T47D (cell line): ENCODE measurements at places on chromosomes 4 and X.

- no peak for DNase-seq
These were observed 64.2 kb upstream of the TRPC5OS start for GRCh38 chrX:111811831-111812230.

DNA sequence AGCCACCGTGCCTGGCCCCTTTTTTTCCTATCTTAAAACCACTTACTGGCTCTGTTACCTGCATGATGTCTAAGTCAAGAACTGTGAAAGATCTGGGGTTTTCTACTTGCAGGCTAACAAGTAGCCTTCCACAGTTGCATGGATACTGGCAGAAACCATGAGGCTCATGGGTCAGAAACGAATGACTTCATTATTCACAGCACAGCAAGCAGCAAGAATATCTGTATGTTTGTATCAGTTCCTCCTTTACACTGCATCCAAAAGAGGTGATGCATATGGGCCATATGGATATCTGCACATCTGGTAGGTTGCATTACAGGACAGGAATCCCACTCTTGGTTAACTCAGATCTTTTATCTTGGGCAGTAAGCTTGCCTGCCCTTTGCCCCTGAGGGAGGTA, 154.9 kb upstream of the NUDT6 start:
- DNase-seq = no peak

DNA sequence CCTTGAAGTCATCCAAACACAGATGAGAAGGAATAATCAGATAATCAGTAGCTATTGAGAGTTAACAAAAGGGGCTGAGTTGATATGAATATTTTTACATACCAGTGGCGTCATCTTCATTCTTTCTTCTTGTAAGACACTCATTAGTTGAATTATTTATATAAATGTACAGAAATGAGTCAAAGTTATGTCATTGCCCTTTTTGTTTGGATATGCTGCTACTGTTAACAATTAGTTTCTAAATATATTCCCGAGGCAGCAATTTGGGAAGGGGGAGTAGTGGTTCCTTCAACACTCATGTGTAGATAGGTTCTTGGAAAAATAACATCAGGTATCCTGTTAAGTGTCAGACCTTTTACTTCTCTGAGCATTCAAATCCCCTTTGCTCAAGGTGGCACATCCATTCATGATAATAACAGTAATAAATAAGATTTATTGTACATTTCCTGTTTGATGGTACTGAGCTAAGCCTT, 436.6 kb downstream of the SPRY1 start:
- no peak for DNase-seq

GRCh38 chrX:84830836-84831235, 172.8 kb upstream of the APOOL start:
- DNase-seq = no peak

DNA sequence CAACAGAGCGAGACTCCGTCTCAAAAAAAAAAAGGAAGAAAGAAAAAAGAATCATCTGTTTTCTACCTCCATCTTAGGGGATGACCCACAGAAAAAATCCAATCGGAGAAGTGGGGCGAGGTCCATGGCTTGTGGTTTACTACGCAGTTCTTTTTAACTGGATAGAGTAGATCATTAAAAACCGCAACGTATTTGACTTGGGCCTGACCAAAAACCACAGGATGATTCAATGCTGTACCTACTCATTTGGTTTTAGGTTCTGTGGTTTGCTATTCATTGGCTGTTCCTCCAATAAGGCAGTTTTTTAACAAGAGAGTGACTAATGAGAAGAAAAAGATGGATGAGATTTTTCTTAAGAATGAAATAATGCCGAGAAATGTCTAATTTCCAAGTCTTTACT, 83.7 kb downstream of the FREM3 start:
- no peak for DNase-seq

GRCh38 chr4:126627255-126627654, 1005.5 kb upstream of the INTU start:
- DNase-seq = peak; percentile 3

- DNase-seq = no peak
These were observed 452.2 kb upstream of the FTHL17 start for GRCh38 chrX:31523884-31524536.

DNA sequence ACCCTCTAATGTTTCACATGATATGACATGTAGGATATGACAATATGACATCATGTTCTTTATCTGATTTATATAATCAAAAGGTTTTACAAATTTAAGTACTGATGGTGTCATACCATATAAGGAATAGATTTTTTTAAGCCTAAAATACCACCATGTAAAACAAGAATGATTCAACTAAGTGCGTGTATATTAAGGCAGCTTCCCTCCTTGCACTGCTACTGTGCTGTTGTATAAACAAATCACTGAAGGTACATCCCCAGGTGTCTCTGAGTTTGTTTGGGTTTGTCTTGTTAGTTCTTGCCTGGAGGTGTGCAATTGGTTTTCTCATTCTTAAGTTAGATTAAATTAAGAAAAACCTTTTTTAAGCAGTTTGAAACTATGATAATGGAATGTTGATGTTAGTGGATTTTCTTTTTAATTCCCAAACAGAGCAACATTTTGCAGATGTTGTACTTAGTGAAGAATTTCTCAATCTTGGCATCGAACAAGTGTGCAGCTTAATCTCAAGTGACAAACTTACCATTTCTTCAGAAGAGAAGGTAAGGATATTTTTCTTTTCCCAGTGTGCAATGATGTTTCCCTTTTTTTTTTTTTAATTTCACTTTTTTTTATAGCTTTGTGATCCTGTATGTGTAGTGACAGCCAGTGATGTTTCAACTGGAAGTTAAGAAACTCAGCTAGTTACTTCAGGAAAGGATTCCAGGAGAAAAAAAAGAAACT, 33.4 kb upstream of the MSMO1 start:
- DNase-seq = no peak

DNA sequence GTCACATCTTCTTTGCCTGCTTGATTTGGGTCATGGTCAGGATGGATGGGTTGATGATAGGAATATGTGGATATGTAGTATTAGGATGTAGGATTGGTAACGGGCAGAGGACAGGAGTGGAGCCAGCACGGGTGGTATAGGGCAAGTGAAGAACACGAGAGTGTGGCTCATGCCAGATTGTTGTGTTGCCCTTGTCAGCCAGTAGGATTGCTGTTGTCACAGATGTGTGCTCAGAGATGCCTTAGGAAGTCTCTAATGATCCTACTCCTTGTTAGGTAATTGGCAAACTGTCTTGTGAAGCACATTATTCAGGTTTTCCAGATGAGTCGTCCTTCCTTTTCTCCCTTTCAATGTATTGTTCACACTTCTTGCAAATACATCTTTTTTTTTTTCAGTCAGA, 5.5 kb downstream of the ATP10D start:
- DNase-seq = peak; percentile 39

DNA sequence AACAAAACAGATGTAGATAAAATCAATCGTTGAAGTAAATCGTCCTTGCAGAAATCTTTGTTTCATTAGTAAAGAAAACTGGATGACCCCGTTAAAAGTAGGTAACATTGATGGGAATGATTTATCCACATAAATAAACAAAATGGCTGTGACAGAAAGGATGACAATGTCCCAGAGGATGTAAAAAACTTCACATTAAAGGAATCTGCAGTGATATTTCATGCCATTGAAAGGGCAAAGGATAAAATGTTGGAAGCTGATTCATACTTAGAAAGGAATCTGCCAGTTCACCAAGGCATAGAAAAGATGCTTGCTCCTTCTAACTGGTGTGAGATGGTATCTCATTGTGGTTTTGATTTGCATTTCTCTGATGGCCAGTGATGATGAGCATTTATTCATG, 24.2 kb upstream of the EPGN start:
- no peak for DNase-seq

DNA sequence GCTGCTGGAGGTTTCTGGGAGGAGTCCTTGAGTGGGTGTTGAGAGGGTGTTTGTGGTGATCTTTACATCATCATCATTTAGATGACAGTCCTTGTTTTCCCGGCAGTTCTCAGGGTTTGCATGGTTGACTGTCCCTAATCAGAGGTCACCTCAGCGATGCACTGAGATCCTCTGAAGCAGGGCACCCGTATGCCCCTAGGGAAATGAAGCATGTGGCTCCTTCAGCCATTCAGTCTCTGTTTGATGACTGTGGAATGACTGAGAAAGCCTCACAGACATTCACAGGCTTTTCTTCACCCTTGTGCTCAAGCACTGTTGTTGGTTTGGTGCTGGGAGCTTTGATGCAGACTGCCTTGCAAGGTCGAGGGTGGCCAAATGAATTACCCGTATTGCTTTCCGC, 474.7 kb downstream of the SPRY1 start:
- DNase-seq = no peak

DNA sequence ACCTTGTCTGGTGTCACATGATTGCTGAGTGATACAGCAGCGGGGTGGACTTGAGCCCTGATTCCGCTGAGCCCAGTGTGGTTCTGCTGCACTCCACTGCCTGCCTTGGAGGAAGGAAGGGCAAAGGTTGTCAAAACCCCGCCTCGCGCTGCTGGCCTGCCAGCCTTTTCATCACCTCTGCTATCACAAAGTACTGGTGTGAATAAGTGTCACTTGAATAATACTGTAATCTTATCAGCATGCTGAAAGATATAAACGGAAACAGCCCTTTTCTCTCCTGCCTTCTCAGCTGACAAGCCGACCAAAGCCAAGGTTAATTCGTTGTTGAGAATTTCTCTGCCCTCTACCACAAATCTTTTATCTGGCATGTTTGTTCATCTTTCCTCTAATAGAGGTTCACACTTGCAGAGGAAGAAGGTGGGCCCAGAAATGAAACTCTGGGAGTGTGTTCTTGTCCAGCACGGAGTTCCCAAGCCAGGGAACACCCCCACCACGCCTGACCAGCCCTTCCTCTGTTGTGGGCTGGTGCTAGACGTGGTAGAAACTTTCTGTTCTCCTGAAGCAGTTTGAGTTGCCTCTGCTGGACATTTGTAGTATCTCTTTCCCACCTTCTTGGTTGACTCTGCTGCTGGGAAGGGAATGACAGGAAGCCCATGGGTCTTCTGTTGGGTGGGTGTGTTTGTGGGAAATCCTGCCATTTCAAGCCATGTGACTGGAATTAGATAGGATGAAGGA, 21.5 kb downstream of the FHDC1 start:
- DNase-seq = no peak

DNA sequence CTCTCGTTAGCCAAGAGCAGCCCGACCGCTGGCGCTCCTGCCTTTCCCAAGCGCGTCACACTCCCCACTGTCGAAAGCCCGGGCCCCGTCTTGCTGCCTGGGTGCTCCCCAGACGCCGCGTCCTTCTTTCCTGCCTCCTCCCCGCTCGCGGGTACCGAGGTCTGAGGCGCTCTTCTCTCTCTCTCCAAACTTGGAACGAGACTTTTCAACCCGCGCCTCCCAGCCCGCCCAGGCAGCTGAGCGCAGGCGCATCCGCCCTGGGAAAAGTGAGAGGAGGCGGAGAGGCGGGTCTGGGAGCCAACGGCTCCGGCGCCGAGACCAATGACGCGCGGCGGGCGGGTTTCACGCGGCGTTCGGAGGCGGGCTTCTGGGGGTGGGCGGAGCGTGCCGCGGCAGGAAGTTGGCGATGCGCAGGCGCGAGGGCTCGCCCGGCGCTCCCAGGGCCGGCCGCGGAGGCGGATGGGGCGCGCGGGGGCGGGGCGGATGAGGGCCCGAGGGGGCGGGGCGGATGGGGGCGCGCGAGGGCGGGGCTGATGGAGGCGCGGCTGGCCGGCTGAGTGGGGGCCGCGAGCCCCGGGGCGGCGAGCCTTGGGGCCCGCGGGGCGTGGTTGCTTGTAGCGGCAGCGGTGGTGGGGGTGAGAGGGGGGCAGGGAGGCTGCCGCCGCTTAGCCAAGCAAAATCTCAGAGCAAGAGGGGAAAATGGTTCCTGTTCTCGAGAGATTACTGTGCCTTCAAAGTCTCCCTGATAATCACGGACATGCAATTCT, at the start of gene RBBP7:
TSS of gene RBBP7 (minus strand) at position 268 of the 767 bp plus-strand sequence. CDS start 309 bp downstream, outside the sequence.
- peak; percentile 76 for DNase-seq

GRCh38 chrX:81261576-81261975, 59.7 kb downstream of the SH3BGRL start:
- peak; percentile 50 for DNase-seq

- DNase-seq = no peak
These were observed 8.4 kb upstream of the TRIML2 start for GRCh38 chr4:188117631-188118324.

DNA sequence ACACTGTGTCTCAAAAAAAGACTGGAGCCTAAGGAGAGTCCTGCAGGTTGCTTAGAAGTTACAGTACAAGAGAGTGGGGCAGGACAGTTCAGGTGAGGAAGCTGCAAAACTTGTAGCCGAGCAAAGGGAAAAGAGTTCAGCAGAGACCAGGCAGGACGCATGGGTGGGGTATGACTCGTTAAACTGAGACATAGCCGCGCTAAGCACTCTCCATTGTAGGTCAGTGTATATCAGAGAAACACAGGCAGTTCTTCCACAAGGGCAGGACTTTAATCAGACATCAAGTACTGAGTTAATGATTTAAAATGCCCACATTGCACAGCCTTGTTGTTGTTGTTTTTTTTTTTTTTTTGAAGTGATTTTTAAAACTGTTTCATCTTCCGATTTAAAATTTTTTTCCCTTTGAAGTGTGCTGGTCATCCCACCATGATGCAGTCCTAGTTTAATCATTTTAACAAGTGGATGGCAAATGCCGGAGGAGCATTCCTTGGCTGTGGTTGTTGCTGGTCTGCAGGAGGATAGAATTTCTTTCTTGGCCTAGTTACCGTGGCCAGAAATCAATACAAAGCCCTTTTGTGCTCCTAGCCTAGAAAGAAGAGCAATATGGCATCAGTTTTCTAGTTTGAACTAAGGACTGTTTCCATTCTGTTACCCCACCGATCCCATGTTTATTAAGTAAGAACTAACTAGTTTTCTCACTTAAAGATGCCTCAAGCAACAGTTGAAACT, 10.3 kb downstream of the LAP3 start:
- DNase-seq = no peak

DNA sequence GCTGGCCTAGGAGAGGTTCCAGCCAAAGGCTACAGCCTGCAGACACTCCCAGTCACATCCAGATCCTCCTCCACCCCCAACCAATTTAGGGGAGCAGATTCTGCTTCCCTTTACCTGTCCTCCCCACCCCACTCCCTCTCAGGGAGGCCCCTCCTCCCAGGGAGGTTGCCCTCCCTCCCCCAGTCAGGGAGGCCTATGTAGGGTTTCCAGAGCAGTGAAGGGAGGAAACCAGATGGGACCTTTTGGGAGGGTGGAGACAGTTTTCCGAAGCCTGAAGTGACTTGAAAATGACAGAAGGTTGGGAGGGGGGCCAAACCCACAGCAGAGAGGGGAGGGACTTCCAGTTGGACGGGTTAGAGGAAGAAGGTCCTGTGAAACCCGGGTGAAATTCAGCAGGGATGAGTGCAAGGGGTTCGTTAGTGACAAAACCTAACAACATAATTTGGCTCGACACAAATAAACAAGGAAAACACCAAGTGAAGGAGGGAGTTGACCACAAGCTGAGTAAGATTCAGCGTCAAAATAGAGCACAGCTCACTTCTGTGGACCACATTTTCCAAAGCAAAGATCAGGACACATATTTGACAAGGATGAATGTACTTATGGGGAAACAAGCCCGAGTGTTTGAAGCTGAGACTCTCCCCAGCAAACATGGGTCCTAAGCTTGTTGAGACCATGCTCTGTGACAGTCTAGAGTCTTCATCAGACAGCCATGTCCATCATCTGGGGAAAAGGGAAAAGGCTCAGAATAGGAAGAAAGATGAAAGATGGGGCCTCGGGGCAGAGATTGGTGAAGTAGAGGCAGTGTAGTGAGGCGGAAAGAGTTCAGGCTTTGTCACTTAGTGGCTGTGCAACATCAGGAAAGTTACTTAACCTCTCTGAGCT, 46.4 kb downstream of the PRPS1 start:
- peak; percentile 35 for DNase-seq

GRCh38 chr4:96139251-96139929, 299.5 kb downstream of the PDHA2 start:
- no peak for DNase-seq

- DNase-seq = no peak
These were observed 500 bp downstream of the CDX4 start for GRCh38 chrX:73447311-73447794.
